ENCODE measurements at places on chromosomes 2 and 18.
A peak's percentile ranks its signal among the peaks of the same experiment; 100 is the strongest.

DNA sequence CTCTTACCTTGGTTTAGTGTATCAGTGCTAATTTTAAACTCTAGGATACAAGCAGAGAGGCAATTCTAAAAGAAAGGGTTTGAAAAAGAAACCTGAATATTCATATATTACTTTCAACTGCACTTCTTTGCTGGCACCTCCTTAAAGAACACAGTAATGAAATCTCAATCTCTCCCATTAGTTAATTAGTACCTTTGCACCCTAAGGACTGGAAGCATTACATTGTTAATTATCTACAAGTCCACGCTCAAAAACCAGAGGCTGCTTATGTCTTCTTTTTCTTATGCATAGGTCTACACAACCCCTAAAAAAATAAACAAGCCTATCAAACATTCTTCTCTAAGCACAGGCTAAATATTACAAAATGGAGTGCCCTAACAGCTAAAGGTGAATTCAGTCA lies 20.2 kb downstream of the EPHA4 start:
- no peak for DNase-seq

GRCh38 chr2:12001621-12002020 lies 255.2 kb downstream of the LPIN1 start:
- DNase-seq, result no peak

DNA sequence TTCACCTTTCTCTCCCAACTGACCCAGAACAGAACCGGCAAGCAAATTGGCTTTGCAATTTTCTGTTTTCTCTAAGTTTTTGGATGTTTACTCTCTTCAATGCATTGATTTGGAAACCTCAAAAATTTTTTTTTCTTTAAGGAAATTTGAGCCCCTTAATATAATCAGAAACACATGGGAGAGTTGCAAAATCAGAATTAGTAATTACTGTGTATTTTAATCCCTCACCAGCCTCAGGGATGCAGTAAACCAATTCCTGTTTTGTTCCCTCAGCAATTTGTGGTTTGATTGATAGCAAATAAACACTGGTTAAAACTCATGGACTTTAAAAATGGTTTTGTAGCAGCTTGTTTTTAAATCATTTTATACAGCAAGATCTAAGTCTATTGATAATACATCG lies 281.5 kb downstream of the NEDD4L start:
- no peak for DNase-seq

- DNase-seq, result no peak
These were observed 613.3 kb downstream of the TSN start for GRCh38 chr2:122368576-122369243.

DNA sequence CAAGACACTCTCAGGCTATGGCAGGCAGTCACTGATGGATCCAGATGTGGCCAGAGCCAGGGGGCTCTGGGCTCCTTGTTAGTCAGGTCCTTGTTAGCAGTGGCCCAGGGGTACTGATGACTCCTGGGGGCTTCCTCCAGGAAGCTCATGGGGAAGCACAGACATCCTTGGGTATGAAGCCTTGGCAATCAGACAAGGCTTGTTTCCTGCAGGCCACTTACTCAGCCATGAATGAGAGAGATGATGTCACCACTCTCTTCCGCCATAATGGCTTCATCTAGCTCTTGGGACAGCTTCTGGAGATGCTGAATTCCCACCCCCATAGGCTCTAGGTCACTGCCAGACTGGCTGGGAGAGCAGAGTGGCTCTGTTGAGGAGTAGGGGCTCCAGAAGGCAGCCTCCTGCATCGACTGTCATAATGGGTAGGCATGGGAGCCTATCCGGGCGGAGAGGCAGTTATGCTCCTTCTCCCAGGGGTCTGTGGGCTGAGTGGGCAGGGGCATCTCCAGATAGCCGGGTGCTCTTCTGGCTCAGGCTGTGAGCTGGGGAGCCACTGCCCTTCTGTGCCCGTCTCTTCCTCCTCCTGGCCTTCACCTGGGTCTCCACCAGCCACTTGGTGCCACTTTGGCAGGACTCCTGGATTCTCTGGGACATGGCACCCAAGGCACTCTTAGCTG lies 40.2 kb upstream of the BMPR2 start:
- no peak for DNase-seq

DNA sequence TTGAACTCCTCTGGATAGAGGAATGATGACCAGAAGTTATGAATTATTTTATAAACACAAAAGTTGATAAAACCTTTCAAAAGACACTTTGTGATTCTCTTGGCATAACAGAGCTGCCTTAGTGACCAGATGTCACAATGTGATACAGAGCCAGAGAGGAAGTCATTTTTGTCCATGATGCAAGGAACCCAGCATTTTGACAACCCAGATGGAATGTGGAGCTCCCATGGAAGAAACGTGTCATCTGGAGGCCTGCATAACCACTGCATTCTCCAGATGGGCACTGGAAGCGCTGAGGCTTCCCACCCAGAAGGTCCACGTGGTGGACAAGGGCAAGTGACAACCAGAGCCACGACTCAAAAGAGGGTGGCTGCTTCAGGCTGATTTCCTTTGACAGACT lies 30.1 kb downstream of the HRH4 start:
- DNase-seq, result no peak

DNA sequence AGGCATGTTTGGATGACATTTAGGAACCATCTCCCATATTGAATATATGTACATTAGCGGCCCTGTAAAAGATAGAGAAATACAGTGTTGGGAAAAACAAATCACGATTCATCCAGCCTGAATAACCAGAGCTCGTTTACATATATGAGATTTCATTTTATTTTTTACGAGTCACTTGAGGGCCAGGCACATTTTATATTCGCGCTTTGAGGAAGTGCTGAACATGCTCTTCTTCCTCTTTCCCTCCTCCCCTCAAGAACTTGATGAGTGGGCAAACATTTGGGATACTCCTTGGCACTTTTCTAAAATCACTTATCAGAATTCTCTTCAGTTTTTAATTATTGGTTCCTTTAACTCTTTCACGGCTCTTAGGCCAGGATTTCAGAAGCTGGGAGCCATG lies 268.0 kb upstream of the TANK start:
- no peak for DNase-seq

DNA sequence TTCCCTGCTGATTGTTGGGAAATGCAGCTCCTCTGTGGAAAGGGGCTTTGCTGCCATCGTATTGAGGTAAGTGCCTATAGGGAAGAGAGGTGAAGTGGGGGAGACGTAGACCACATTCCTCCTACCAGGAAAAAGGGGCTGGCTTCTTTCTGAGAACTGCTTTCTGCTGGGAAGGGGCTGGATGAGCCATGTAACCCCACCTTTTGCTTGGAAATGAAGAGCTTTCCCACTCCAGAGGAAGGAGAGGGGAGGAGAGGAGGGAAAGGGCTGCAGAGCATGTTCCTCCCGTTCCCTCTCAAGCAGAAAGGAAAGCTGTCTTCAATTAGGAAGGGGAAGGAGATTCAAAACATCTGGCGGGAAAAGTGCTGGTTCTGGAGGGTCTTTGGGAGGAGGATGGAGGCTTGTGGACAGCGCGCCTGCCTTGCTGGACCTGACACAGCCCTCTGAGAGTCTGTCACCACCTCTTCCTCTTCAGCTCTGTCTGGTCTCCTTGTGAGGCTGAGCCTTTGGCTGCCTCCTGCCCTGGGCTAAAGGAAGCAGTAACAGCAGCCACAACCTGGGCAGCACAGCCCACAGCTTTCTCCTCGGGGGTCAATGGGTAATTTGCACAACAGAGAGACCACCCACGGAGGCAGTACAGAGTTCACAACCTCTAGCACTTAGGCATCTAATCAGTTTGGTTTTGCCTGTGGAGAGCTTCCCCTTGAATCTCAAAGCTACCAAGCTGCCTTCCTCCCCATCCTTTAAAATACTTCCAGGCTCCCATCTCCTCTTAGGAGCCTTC lies 410.0 kb upstream of the TNP1 start:
- DNase-seq, result no peak

- no peak for DNase-seq
These were observed 171.2 kb downstream of the ASB1 start for GRCh38 chr2:238597638-238598528.

GRCh38 chr2:133431289-133431688 lies 137.0 kb downstream of the NCKAP5 start:
- DNase-seq, result no peak

DNA sequence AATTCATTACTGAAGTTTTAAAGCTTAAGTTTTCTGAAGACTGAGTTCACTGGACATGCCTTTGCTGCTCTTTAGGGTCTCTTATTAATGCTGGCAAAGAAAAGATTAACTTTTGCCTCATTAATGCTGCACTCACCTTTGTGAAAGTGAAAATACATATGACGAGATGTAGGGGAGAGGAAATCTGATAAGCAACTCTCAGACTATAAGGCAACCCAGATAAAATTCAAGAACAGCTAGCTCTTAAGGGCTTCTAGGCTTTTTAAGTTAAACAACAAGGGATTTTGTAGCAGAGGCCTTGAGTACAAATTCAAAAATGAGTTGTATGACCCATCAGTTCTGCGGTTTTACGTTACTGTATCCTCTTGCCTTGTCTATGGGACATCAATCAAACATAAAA lies 143.7 kb downstream of the USP34 start:
- DNase-seq, result peak; percentile 10

- DNase-seq, result no peak
These were observed 123.5 kb downstream of the PRKRA start for GRCh38 chr2:178327516-178327915.

DNA sequence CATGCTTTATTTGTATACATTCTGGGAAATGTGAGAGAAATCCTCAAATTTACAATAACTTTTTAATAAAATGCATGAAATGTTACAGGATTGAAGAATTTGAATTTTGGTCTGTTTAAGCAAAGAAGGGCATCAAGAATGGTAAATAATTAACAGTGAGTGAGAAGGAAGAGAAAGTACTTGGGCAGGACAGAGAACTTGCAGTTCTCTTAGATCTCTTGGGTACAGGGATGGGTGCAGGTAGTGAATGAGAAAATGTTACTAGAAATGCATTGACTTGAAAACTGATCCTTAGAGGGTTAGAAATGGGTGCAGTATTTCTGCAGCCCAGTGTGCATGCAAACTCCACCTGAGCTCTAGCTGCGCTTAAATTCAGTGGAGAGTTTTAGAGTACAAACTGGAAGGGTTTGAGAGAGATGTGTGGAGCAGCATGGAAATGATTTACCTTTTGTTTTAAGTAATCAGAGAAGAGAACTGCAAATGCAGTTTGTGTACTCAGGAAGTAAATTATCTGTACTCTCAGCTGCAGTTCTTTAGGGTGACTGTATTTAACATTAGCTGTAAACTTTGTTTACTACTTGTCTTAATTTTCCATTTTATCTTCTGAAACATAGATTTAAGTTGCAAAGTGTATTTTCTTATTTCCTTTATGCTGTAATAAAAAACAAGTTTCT lies 51.0 kb upstream of the RAB27B start:
- DNase-seq, result no peak

DNA sequence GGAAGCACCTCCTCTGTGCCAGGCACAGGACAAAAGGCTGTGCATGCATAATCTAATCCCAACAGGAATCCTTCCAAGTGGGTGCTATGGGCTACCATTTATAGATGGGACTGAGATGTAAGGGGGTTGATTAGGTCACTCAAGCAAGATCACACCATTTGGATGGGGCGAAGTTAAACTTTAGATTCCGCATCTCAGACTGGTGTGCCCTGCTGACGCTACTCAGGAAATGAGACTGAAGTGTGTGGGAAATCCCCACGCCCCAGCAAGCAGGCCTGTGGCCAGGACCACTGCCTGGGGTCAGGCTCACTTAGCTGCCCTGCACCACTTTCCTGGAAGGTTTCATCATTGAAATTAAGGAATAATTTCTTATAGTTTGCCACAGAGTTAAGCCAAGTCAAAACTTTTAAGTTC lies 70.5 kb upstream of the PPP1CB start:
- DNase-seq, result peak; percentile 82

DNA sequence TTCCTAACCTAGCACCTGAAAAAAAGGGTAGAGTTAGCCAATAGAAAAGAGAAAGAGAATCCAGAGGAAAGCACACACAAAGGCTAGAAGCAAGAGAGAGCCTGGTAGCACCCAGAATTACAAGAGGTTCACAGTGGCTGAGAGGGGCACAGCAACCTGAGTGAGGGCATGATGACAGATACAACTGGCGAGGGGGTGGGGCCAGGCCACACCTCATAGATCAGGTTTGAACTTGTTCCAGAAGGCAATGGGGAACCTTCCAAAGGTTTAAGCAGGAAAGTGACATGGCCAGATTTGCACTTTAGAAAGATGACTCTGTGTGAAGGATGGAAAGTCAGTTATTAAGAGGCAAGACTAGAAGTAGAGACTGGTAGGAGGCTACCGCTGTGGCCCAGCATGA lies 148.0 kb downstream of the TTC32 start:
- DNase-seq, result no peak

DNA sequence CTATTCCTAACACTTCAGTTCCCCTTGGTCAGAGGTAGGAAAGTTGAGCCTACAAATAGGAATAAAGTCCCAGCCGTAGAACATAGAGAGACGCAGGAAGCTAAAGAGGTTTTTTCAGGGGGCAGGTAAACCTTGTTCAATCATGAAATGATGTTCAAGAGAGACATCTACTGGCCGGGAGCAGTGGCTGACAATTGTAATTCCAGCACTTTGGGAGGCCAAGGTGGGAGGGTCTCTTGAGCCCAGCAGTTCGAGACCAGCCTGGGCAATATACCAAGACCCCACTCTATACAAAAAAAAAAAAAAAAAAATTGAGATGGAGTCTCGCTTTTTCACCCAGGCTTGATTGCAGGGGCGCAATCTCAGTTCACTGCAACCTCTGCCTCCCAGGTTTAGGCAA lies 66.7 kb upstream of the DNAJC10 start:
- peak; percentile 15 for DNase-seq

- no peak for DNase-seq
These were observed 38.3 kb upstream of the SMAD2 start for GRCh38 chr18:47968721-47969120.

DNA sequence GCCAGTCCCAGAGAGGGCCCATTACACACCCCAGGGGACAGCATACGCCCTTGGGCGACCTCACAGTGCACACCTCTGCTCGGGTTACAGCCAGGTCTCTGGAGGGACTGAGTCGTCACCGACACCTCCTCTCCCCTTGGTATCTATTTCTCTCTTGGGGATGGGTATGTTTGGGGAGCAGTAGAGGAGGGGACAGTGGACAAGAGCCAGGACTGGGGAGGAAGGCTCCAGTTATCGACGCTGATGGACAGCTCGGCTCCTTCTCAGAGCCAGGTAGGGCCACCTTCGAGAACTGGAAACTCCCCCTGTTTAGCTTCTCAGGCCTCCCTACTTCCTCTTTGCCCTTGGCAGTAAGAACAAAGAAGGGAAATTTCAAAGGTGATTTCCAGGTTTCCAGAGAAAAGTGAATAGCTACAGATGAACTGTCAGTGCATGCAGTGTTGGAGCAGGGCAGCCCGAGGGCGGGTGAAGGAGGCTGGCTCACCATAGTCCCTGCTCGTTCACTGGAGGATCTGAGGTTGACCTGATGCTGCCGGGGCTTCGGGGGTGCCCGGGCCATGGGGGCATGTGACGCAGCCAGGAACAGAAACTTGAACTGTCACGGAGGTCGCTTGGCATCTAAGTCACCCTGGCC lies 4.4 kb upstream of the SEMA4C start:
- peak; percentile 65 for DNase-seq
